H1 (cell line): ENCODE measurements at places on chromosomes 5 and 9. TPM values are rescaled to one million over a fixed set of nuclear protein-coding genes. Genes with fewer than 3 reads are reported as not detected.

The TUSC1 gene
- 4.3 and 4.5 TPM in 2 replicates for total RNA-seq

The TEX48 gene
- not detected in 2 replicates for total RNA-seq

The IFNA13 gene
- total RNA-seq = not detected in 2 replicates

GRCh38 chr5:102288630-102289029, 7.5 kb downstream of the SLCO4C1 start:
- H3K27me3 ChIP-seq = no peaks in the 10 kb centered on the region
- no peak overlapping the region for H3K27ac ChIP-seq
- no peak overlapping the region for H3K4me3 ChIP-seq
- H3K36me3 ChIP-seq = no peaks in the 10 kb centered on the region

DNA sequence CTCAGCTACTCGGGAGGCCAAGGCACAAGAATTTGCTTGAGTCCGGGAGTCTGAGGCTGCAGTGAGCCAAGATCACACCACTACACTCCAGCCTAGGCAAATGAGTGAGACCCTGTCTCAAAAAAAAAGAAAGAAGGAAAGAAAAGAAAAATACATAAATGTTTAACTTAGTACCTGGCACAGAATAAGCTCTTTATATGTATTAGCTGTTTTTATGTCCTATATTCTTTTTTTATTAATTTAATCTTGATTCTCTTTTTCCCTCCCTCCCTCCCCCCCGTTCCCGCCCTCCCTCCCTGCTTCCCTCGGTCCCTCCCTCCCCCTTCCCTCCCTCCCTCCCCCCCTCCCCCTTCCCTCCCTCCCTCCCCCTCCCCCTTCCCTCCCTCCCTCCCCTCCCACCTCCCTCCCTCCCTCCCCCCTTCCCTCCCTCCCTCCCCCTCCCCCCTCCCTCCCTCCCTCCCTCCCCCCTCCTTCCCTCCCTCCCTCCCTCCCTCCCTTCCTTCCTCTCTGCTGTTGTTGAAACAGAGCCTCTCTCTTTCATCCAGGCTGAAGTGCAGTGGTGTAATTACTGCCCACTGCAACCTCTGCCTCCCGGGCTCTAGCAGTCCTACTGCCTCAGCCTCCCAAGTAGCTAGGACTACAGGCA, 135.8 kb upstream of the GRHPR start:
- DNase-seq = no peak
- H3K27me3 ChIP-seq = no peaks in the 10 kb centered on the region
- H3K4me1 ChIP-seq = no peaks in the 10 kb centered on the region
- no peak overlapping the region for H3K27ac ChIP-seq
- no peaks in the 10 kb centered on the region for H3K36me3 ChIP-seq
- H3K4me3 ChIP-seq = no peak overlapping the region

DNA sequence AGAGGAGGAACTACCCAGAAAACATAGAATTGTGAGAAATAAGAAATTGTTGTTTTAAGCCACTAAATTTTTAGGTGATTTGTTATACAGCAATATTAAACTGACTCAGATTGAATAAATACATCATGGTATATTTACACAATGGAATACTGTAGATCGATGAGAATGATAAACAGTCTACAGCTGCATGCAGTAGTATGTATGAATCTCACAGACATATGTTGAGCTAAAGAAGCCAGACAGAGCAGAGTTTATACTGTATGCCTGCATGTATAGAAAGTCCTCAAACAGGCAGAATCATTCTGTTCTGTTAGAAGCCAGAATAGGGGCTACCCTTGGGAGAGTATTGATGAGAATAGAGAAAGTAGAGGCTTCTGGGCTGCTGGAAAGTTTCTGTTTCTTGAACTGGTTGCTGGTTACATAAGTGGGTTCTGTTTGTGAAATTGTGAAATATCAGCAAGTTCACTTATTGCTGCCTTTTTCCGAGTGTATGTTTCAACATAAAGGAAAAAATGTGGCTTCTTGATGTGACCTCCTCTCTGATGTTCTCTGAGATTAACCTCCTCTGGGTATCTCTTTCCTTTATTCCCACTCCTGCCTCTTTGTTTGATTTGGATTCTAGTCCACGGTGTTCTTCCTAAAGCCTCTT, 9.6 kb downstream of the KIAA1958 start:
- H3K27me3 ChIP-seq = no peaks in the 10 kb centered on the region
- no peaks in the 10 kb centered on the region; the same call in 1 of the 2 replicates for H3K4me1 ChIP-seq
- H3K27ac ChIP-seq = no peak overlapping the region
- no peak for DNase-seq
- no peak overlapping the region for H3K4me3 ChIP-seq
- H3K36me3 ChIP-seq = peaks cover 28% of the 10 kb centered on the region

GRCh38 chr5:143837306-143837848, 25.4 kb downstream of the HMHB1 start:
- no peaks in the 10 kb centered on the region for H3K4me1 ChIP-seq
- H3K27ac ChIP-seq = no peak overlapping the region
- DNase-seq = no peak
- H3K36me3 ChIP-seq = no peaks in the 10 kb centered on the region

- H3K27me3 ChIP-seq = no peaks in the 10 kb centered on the region
- H3K36me3 ChIP-seq = no peaks in the 10 kb centered on the region
- no peak overlapping the region for H3K4me3 ChIP-seq
- no peak for DNase-seq
Observed at GRCh38 chr5:110925398-110925797, 146.1 kb upstream of the TSLP start.
